GM23338 (cell line): ENCODE measurements at places on chromosomes 12 and 14. TPM values are rescaled to one million over a fixed set of nuclear protein-coding genes. Genes with fewer than 3 reads are reported as not detected.

The DLK1 gene
- 0.54 and 1.1 TPM in 2 replicates for total RNA-seq

The RDH12 gene
- 0.28 and 0.54 TPM in 2 replicates for total RNA-seq

DNA sequence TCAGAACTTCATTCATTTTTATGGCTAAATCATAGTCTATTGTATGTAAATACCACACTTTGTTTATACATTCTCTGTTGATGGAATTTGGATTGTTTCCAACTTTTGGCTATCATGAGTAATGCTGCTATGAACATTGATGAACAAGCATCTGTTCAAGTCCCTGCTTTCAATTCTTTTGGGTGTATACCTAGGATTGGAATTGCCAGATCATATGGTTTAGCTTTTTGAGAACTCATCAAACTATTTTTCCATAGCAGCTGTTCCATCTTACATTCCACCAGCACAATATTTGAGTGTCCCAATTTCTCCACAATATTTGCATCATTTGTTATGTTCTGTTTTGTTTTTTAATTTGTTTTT, 52.3 kb upstream of the CCND2 start:
- no peak overlapping the region for H3K4me3 ChIP-seq
- peaks cover 11% of the 10 kb centered on the region; the same call in 1 of the 2 replicates for H3K4me1 ChIP-seq
- no peaks in the 10 kb centered on the region for H3K27me3 ChIP-seq
- DNase-seq, result no peak
- no peaks in the 10 kb centered on the region for H3K36me3 ChIP-seq

DNA sequence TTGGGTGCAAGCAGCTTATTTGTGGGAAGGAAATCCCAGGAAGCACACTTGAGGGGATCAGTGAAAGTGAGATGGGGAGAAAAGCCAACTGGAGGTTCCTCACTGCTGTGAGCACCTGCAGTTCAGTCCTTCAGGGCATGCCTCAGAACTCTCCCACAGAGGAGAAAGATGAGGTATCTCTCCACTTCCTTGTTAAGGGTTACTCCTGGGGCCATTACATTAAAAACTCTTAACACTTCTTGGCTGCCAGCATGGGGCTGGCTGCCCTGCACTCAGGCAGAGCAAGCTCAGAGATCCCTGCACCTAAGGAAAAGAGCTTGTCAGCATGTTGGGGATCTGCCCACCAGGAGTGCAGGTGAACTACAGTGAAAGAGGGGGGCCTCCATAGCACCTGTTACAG, 28.8 kb downstream of the FERMT2 start:
- peaks cover 39% of the 10 kb centered on the region for H3K4me1 ChIP-seq
- H3K27me3 ChIP-seq, result no peaks in the 10 kb centered on the region
- H3K4me3 ChIP-seq, result no peak overlapping the region
- no peak overlapping the region for H3K27ac ChIP-seq
